ENCODE measurements at places on chromosomes 7 and 10. TPM values are rescaled to one million over a fixed set of nuclear protein-coding genes. Genes with fewer than 3 reads are reported as not detected.

GRCh38 chr10:77867124-77867719 lies 59.3 kb downstream of the DLG5 start:
- DNase-seq, result no peak

- no peak for DNase-seq
These were observed 7.4 kb downstream of the ZNF746 start for GRCh38 chr7:149490083-149490760.

DNA sequence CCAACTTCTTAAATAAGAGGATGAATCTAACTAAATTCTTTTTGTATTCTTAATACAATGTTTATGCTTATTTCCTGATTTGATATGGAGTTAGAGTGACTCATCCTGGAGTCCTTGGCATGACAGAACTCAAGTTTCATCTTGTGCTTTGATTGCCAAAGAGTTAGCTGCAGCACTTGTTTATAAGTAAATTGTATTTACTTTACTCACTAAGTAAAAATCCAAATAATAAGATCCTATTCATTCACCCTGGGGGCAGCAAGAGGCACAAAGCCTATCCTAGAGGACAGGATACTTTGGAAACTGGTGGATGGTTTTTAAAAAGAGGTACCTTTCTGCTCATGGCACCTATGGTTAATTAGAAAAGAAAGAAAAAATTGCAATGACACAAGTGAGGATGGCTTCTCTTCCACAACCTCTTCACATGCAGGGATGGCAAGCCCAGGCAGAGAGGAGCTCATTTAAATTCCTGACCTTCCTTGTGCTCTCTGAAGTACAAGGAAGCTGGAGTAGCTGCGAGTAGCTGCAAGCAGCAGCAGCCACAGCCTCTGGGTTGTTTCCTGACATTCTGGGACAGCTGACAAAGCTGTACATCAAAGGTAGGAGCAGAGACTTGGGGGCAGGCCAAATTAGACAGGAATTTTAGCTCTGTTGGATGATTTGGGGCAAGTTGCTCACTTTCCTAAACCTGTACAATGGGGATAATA lies 28.5 kb upstream of the CROT start:
- DNase-seq, result no peak

DNA sequence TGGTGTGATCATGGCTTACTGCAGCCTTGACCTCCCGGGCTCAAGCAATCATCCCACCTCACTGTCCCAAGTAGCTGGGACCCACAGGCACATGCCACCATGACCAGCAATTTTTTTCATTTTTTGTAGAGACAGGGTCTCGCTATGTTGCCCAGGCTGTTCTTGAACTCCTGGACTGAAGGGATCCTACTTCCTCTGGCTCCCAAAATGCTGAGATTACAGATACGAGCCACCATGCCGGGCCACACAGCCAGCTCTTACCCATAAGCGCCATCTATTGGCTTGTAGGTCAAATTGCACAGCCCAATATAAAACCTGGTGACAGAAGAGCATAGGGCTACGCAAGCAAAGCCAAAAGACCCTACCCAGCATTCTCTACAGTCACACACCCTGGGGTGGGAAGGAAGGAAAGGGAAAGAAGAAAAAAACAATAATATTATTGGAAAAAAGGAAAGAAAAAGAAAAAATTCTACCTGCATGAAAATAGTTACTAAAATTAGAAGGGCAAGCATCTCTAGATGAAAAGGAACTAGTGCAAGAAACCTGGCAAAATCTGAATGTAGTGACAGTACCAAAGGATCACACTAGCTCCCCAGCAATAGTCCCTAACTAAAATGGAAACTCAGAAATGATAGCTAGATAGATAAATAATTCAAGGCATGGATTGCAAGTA lies 29.4 kb upstream of the AMPH start:
- no peak for DNase-seq

- no peak for DNase-seq
These were observed 186.2 kb downstream of the DNAJB6 start for GRCh38 chr7:157522954-157523353.

DNA sequence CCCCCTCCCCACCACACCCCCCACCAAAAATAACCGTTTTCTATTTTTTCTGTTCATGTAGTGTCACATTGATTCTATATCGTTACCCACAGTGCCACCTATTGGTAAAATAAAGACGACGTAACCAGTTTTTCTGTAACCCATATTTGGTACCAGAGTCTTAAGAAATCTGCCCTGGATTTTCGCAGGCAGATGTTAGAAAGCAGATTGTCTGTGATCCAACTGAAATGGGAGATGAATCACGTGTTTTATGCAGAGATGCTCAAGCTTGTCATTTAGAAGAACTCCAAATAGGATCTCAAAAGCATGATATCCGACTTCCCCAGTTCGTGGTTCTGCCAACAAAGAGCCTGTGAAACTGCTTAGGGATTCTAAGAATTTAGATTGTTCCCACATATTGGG lies 261.1 kb upstream of the CSTF2T start:
- no peak for DNase-seq

GRCh38 chr10:86632951-86633350 lies 21.4 kb upstream of the OPN4 start:
- DNase-seq, result no peak

DNA sequence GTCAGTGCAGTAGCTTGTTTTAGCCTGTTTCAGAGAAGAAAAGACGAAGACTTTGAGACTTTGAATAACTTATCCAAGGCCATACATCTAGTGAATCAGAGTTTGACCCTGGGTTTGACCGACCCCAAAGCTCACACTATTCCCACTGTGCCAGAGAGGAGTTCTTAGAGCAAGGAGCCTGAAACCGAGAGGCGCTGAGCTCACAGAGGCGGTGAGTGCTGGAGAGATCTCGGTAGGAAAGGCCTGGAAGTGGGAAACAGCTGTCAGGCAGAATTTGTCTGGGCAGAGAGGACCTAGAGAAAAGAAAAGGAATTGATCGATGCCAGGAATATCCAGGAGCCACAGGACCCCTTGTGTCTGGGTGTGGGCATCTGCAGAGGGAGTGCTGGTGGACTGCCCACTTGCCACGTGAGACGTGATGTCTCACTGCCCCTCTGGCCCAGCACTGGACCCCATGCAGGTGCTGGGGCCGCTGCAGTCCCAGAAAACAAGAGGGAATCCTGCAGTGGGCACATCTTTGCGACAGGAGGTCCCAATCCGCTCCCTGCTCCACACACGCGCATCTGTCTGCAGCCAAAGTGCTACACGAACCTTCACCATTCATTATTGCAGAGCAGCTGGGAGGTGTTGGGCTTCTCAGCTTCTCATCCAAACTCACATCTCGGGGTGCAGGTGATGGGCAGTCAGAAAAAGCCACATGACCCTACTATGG lies 6.2 kb downstream of the CALML3 start:
- peak; percentile 10 for DNase-seq

DNA sequence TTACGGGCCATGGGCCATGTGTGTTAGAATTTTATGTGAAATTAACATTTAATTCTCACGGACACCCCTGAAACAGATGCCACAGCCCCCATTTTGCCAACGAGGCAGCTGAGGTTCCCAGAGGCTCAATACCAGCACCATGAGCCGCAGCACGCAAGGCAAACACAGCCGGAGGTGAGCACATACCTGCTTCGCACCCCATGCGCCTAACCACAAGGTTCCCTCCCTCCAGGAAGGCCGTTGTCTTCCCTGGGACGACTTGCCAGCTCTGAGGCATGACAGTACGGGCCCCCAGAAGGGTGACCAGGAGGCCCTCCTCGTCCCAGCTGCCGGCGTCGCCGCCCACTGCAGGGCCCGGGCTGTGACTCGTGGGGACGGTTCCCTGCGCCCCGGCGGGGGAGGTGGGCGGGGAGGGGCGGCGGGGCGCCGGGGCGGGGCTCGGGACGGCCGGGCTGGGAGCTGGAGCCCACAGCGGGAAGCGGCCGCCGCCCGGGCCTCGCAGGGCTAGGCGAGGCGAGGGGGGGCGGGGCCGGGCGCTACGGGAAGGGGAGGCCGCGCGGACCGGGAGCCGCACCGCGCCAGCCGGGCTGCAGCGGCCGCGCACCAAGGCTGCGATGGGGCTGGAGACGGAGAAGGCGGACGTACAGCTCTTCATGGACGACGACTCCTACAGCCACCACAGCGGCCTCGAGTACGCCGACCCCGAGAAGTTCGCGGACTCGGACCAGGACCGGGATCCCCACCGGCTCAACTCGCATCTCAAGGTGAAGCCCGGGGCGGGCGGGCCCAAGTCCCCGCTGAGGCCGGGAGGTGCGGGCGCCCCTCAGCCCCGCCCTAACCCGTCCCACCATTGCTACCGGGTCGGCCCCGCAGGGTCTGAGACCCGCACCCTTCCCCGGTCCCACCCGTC lies at the start of gene CAV2:
CAV2 (plus strand) TSS at position 571 of the 910 bp plus-strand sequence; CDS start at position 615, 44 bp downstream.
- DNase-seq, result peak; percentile 64

DNA sequence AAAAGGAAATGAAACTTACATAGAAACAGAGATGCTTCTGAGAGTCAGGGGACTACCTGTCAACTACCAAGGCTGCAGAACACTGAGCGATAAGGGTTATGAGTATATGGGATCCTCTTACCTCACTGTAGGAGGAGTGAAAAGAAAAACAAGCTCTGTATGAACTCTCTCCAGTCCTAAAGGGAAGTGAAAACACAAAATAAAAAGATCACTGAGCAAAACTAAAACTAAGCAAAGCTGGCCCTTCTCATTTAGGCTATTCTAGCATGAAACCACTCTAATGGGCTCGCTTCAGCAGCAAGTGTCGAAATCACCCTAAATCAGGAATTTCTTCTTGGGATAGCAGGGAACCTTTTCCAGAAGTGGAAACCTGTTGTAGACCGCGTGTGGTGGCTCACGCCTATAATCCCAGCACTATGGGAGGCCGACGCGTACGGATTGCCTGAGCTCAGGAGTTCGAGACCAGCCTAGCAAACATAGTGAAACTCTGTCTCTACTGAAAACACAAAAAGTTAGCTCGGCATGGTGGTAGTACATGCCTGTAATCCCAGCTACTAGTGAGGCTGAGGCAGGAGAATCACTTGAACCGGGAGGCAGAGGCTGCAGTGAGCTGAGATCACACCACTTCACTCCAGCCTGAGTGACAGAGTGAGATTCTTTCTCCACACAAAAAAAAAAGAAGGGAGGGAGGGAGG lies 27.0 kb downstream of the DCLRE1C start:
- no peak for DNase-seq

- DNase-seq, result no peak
These were observed 86.2 kb downstream of the PLXDC2 start for GRCh38 chr10:19902456-19902855.

GRCh38 chr7:157211690-157212089 lies 73.0 kb downstream of the UBE3C start:
- no peak for DNase-seq

- DNase-seq, result peak; percentile 30
These were observed at the start of gene COL26A1 for GRCh38 chr7:101362334-101363195. Gene COL26A1 (plus strand): TSS chr7:101362875. CDS start chr7:101363033, 158 bp downstream.

- DNase-seq, result no peak
These were observed 2.5 kb downstream of the ARHGAP12 start for GRCh38 chr10:31926160-31926559.

- DNase-seq, result no peak
These were observed 26.0 kb upstream of the ZNF273 start for GRCh38 chr7:64876792-64877713.

GRCh38 chr10:6146013-6146785 lies 56.5 kb upstream of the PFKFB3 start:
- DNase-seq, result no peak

DNA sequence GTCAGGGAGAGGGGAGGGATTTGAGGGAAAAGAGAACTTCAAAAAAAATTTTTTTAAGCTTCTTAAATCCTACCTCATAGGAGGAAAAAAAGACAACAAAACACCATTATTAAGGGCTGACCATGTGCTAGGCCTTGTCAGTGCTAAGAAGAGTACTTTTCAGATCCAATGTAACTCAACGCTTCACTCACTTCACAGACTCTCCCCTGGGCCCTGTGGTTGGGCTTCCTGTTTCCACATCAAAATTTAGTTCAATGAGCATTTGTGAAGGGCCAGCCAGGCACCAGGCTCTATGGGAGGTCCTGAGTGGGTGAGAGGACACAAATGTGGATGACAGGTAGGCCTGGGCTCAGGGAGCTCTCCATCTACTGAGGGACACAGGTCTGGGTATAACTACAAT lies 249.8 kb downstream of the PTEN start:
- no peak for DNase-seq

GRCh38 chr10:34537629-34538231 lies 277.4 kb downstream of the PARD3 start:
- DNase-seq, result no peak

GRCh38 chr10:30822693-30823465 lies 193.3 kb upstream of the LYZL2 start:
- DNase-seq, result no peak

DNA sequence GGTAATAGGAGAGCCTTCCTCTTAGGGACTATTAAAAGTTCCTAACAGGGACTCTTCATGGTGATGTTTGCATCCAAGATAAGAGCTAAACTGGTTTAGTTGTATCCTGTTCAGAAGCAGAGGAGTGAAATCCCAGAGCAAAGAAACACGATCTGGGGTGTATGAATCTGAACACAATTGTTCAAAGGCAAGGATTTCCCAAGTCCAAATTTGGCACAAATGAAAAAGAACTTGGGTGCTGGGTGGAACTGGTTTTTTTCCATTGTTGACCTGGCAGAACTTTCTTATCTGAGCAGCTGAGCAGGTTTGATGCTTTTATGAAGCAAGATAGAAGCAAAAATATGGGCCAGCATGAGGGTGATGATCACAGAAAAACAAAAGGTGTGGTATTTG lies 6.0 kb downstream of the AGFG2 start:
- no peak for DNase-seq

DNA sequence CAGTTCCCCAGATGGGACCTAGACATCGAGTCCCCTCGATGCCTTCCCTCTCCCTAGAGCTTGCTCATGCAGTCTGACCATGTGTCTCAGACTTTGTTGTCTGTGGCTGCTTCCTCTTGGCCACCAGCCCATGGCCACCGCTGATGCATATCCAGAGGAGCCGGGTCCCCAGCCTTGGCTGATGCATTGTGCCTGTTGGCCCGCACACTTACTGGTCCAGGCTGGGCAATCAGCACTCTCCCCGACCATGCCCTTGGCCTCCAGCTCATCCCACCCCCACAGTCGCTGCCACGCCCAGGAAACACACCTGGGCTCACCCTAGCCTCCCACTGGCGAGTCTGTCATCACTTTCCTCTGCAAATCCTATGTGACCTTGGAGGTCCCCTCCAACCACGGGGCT lies 10.1 kb downstream of the NPC1L1 start:
- DNase-seq, result no peak

The LRRC17 gene
- 1.4 TPM for total RNA-seq

The UNC5B gene
- total RNA-seq, result 19.4 TPM

The PLEKHA1 gene
- 49.2 TPM for total RNA-seq

The CAMK2G gene
- total RNA-seq, result 52.3 TPM

The FOXI2 gene
- total RNA-seq, result not detected

The NEURL1 gene
- total RNA-seq, result 49.2 TPM

The EEPD1 gene
- 13.4 TPM for total RNA-seq

The VTI1A gene
- total RNA-seq, result 44.4 TPM

The MYO1G gene
- total RNA-seq, result 4.2 TPM

The CTTNBP2 gene
- 2.2 TPM for total RNA-seq
